ENCODE measurements at places on chromosomes 5 and 9.

- no peak for DNase-seq
Measured at GRCh38 chr5:90193185-90193822, 216.3 kb downstream of the CETN3 start.

- DNase-seq: no peak
Measured at GRCh38 chr5:9712506-9712905, 82.4 kb upstream of the TAS2R1 start.

DNA sequence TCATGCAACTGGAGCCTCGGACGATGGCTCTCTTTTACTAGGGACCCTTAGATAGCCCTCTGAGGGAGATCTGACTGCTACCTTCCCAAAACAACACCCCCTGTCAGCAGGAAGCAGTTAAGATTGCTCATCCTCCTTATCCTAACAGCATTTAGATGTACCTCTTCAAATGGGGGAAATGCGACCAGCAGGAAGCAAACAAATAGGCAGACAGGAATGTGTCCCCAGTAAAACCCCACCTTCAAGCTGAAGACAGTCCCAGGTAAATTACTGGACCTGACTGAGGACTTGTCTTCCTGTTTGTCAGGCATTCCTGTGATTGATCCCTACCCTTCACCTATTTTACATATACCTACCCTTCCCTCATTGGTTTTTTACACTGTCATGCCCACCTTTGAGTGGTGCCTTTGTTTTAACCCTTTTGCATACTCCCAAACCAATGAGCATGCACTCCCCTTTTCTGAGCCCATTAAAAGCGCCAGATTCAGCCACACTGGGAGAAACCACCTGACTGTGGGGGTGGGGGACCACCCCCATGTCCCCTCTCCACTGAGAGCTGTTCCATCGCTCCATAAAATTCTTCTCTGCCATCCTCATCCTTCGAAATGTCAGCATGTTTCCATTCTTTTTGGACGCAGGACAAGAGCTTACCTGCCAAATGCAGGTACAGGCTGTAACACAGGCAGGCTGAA lies 954.0 kb upstream of the CDH6 start:
- no peak for DNase-seq

DNA sequence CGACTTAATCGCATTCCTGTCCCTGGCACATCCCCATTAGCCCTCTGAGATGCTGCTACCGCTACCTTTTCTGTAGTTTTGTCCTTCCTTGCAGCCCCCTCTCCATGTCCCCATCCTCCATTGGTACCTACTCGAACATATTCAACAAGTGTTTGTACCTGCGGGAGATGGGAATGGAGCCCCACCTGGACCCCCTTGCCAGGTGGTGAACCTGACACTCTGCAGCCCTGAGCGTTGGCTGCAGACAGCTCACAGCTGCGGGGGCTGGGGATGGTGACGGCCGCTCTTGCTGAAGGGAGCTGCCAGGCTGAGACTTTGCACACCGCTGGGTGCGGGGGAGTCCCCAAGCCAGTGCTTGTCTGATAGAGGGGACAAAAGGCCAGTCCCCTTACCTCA lies 96.3 kb upstream of the DAP start:
- DNase-seq: no peak

DNA sequence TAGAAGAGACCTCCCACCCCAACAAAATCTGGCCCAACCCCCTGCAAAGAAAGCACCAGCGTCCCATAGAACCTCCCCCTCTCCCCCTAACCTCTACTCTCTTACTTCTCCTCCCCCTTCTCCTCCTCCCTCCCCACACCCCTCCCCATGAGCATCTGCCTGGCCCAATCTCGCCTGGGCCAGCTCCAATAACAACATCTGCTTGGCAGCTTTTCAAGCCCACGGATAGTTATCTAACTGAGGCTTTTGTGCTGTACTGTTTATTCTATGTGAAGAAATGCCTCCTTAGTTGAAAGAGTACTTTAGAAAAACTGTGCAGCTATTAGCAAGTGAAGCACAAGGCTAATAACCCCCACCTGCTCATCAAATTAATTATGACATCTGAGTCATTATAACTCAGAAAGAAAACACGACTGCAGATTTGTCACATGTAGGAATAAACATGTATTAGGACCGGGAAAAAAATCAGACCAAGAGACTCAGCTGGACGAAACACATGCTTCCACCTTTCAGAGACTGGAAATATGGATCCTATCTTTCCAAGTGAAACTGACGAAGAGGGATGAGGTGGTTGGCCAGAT lies 42.8 kb downstream of the NFIB start:
- DNase-seq: peak; percentile 69

- no peak for DNase-seq
Measured at GRCh38 chr9:6782345-6782744, 24.6 kb downstream of the KDM4C start.

DNA sequence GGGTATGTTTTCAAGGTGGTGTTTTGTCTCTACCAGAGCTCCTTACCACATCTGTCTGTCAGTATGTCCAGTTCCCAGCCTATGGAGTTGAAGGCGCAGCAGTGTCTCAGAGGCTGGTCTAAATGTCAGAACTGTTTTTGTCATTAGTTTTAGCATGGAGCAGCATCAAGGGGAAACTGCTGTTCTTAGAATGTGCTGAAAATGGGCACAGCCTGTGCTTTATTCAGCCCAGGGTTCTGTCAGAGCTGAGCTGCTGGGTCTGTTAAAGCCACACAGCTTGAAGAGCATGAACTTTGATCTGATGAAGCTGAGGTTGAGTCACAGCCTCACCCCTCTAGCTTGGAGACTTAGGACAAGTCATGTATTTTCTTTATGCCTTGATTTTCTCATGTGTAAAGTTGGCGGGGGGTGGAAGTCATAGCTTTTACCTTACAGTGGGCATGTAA lies 71.9 kb downstream of the RALGPS1 start:
- DNase-seq: no peak

GRCh38 chr5:39623291-39623865 lies 198.6 kb upstream of the DAB2 start:
- no peak for DNase-seq

DNA sequence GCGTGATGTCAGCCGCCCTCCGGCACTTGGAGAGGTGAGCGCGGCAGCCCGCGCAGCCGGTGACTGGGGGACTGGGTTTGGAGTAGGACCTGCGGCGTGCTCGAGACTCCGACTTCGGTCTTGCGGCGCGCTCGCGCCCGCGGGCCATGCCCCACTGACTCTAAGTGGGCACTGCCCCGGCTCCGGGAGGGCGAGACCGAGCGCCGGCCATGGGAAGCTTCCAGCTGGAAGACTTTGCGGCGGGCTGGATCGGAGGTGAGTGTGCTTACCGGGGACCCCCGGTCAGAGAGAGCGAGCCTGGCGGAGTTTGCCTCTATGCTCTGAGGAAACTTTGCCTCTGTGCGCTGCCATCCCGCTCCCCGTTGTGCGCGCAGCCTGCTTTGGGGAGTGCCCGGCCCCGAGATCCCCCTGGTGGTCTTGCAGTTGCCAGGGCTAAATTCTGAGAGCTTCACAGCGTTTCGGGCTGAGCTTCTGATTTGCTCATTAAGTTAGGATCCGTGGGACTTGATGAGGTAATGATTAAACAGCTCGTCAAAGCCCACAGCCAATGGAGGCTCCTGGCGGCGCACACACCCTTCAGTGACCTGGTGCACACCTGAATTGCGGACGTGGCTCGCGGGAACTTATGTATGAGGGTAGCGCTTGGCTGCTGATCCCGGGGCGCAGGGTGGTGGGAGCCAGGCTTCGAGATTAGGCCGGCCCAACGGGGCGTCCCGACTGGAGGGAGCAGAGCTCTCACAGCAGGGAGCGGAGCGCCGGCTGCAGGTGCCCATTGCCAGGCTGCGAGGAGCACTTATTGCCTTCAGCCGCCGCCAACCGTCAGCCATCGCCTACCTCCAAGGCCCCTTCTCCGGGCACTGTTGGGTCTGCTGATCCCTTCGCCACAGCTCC lies at the start of gene SLC25A48:
Gene SLC25A48, plus strand, starts transcription at position 25 of the 891 bp plus-strand sequence. Its CDS starts 185 bp downstream, at position 210.
- DNase-seq: no peak

DNA sequence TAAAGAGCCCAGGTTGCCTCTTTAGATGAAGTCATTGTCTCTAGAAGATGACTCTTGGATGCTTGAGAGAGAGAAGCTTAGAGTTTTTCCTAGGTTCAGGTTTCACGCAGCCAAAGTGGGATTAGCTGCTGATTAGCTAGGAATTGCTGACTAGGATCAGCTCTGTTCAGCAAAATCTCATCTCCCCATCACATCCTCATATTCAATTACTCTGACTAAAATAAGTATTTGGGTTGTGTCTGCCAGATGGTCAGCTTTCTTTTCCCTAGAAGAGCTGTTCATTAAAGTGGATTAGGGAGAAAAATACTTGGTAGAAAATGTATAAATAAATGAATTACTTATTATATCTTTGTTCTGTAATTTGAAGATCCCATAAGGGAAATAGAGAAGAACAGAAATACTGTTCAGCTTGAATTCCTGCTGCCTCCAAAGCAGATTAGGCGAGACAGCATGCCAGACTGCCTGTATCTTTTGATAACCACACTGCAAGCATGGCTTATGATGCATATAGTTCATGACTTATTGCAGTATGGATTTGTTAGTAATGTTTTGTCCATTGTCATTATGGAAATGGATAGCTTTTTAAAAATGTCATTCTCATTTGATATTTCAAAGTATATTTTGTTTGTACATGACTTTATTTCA lies 184.8 kb upstream of the CD180 start:
- no peak for DNase-seq

- no peak for DNase-seq
Measured at GRCh38 chr9:119044806-119045205, 324.4 kb downstream of the BRINP1 start.

GRCh38 chr9:33393581-33393980 lies 8.8 kb downstream of the AQP7 start:
- no peak for DNase-seq

DNA sequence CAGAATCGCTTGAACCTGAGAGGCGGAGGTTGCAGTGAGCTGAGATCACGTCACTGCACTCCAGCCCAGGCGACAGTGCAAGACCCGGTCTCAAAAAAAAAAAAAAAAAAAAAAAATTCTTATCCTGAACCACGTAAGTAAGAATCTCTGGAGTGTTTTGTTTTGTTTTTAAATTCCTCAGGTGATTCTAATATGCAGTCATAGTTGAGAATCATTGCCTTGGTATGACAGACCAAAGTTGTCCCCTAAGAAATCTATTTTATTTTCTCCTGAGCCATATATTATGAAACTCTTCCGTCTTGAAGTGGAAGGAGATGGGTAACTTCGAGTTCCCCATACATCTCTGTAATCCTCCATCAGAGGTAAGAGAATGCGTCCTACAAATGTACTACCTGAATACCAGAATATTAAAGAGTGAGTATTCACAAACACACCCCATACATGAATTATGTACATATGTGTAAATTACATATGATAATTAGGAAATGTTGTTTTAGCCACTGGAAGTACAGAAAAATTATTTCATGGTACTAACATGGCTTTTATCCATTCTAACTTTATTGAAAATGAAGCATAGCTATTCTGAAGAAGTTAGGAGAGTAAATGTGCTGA lies 26.7 kb upstream of the SVEP1 start:
- no peak for DNase-seq

GRCh38 chr9:78967596-78968217 lies 604.1 kb upstream of the TLE4 start:
- no peak for DNase-seq

DNA sequence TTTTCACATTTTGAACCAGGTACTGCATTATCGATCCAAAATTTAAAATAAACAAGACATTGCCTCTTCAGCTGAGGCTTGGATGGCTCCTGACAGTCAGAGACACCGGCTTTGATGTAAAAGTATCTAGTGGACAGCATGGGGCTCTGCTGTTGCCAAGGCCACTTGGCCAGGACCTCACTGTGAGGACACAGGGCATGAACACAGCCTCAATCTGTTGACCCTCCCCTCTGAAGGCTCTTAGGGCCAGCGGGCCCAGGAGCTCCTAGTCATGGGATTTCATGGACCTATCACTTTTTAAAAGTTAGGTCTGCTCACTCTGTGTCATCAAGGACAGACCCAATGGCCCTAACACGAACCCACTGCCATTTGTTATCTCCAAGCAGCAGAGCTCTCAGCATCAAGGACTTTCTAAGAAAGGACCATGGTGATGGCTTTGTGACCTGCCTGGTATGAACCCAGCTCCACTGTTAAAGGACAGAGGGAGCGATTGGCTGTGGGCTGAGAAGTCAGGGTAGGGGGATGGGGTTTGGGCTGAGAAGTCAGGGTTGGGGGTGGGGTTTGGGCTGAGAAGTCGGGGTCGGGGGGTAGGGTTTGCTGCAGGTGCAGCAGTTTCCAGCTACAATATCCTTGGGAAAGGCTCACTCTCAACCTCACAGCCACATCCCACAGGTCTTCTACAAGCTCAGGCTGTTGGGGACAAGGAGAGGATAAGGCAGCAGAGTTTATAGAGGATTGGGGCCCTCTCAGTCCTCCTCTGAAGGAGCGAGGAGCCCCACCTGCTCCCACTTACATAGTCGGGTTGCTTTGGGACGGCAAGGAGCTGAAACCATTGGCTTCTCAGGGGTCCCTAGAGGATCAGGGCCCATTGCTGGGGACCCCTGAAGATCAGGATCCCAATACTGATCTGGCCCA lies 146.8 kb downstream of the BARX1 start:
- DNase-seq: no peak

- DNase-seq: no peak
Measured at GRCh38 chr9:132193227-132194124, 31.6 kb downstream of the NTNG2 start.

DNA sequence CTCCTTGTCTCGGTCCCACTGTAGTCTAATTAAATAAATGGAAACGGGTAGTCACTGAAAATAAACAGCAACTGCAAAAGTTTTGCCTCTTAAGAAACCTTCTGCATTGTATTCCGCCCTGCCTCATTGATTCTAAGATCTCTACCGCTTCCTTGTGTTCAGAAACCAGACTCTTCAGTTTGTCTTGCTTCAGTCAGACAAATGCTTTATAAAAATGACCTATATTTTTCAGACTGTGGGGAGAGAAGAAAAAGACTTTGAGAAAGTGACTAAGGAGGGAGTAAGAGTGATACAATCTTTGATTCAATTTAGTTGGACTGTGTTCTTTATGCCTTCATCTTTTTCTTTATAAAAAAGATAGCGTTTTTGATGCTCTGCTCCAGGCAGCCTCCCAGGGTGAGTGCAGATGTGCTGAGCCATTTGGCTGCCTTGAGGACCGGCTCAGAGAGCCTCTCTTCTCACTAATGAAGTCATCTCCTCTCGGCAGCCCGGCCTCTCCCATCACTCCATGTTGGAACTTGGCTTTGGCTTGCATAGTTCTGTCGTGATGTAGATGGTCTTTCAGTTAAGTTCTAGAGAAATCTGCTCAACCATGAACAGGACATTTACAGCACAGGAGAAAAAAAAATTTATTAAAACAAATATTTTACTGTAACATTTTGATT lies 4.0 kb upstream of the VCAN start:
- no peak for DNase-seq

GRCh38 chr5:176899946-176900779 lies 1.0 kb upstream of the HK3 start:
- no peak for DNase-seq

GRCh38 chr9:706073-706472 lies 135.4 kb upstream of the DMRT1 start:
- DNase-seq: no peak
